ENCODE measurements at places on chromosomes 3 and 15. TPM values are rescaled to one million over a fixed set of nuclear protein-coding genes. Genes with fewer than 3 reads are reported as not detected.

SMARCC1 gene
- total RNA-seq: 44.4 TPM

FES gene
- total RNA-seq: 369 TPM

FSIP1 gene
- total RNA-seq: 0.85 TPM

MAGEL2 gene
- 1.9 TPM for total RNA-seq

CAV3 gene
- total RNA-seq: not detected

SHISA5 gene
- 227 TPM for total RNA-seq

PIGZ gene
- 2.7 TPM for total RNA-seq

CCDC71 gene
- total RNA-seq: 45.4 TPM

NR2E3 gene
- total RNA-seq: not detected

HDC gene
- 0.47 TPM for total RNA-seq

SNX22 gene
- total RNA-seq: 11.0 TPM

CEMIP gene
- 0.34 TPM for total RNA-seq

TMEM212 gene
- total RNA-seq: not detected
